GM23248 (cell line): ENCODE measurements at places on chromosomes 12 and 14.

DNA sequence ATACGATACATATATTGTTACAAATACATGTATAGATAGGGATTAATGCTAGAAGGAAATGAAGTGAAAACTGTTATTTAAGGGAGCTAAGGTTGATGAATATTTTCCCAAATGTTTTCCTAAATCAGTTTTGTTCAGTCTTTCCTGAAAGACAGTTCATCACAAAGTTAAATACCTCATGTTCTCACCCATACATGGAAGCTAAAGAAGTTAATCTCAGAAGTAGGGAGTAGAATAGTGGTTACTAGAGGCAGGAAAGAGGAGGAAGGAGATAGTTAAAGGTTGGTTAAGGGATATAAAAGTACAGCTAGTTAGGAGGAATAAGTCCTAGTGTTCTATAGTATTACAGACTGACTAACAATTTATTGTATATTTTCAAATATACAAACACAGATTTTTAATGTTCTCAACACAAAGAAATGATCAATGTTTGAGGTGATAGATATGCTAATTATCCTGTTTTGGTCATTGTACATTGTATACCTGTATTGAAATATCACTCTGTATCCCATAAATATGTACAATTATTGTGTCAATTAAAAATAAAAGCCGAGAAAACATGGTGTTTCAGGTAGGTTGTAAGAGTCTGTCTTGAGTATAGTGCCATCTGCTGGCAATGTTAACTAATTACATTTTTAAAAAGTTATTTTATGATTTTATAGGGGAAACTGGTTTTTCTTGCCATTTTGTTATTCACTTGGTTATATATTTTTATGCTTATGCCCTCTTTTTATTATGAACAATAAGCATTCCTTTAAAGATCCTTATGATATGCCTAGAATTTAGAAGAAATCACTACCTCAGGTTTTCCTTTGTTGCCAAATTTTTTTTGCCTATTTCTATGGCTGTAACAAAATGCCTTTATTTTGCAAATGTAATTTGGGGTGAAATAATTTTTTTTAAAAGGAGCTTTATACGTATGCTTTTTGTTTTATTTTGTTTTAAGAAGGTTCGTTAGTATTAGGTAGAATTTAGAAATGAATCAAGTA lies 26.9 kb downstream of the ZDHHC17 start:
- peak; percentile 46 for DNase-seq

DNA sequence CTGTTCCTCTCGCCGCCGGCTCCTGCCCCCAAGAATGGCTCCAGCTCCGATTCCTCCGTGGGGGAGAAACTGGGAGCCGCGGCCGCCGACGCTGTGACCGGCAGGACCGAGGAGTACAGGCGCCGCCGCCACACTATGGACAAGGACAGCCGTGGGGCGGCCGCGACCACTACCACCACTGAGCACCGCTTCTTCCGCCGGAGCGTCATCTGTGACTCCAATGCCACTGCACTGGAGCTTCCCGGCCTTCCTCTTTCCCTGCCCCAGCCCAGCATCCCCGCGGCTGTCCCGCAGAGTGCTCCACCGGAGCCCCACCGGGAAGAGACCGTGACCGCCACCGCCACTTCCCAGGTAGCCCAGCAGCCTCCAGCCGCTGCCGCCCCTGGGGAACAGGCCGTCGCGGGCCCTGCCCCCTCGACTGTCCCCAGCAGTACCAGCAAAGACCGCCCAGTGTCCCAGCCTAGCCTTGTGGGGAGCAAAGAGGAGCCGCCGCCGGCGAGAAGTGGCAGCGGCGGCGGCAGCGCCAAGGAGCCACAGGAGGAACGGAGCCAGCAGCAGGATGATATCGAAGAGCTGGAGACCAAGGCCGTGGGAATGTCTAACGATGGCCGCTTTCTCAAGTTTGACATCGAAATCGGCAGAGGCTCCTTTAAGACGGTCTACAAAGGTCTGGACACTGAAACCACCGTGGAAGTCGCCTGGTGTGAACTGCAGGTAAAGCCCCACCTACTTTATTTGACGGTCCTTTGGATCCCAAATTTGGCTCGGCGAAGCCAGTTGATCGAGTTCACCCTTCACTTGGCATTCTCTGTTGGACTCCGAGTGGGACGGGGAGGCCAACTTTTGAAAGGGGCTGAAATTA lies 1.5 kb downstream of the WNK1 start:
- peak; percentile 67 for DNase-seq

DNA sequence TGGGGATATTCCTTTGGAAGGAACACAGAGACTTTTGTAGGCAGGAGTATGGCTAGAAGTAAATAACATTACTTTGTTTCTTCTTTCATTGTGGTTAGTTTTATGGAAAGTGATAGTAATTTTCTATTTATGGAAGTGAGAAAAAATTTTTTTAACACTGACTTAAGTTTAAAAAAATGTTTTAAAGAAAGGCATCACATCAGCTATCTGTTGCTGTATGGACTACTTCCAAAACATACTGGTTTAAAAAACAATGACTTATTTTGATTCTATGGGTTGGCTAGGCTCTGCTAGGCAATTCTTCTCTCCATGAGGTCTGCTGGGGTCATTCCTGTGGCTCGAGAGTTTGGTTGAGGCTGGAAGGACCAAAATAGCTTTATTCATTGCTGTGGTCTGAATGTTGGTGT lies 31.7 kb upstream of the SLC38A2 start:
- peak; percentile 72 for DNase-seq

DNA sequence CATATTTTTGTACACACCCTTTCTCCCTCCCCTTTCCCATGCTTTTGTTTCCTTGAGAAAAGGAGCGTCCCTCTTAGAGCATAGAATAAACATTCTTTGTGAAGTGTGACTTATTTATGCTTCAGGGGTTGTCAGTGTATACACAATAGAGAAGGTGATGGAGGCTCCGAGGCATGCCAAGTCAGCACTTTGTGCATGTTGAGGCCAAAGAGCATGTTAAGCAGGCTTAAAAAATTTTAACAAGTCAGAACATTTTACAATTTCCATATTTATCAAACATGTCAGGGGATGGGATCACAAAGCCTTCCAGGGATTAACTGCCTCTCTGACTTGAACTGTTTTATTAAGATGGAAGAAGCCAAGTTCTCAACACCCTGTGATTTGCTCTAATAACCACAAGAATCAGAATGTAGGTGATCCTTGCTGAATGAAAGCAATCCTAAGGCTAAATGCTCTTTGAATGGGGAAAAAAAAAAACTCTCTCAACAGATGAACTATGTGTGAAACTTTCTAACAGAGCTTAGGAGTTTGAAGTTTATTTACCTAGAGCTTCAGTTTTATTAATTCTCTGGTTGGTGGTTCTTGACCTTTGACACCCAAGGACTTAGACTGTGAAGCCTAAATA lies 223.1 kb downstream of the RAD51B start:
- no peak for DNase-seq

GRCh38 chr12:116188581-116188980 lies 88.9 kb downstream of the MED13L start:
- DNase-seq, result no peak

DNA sequence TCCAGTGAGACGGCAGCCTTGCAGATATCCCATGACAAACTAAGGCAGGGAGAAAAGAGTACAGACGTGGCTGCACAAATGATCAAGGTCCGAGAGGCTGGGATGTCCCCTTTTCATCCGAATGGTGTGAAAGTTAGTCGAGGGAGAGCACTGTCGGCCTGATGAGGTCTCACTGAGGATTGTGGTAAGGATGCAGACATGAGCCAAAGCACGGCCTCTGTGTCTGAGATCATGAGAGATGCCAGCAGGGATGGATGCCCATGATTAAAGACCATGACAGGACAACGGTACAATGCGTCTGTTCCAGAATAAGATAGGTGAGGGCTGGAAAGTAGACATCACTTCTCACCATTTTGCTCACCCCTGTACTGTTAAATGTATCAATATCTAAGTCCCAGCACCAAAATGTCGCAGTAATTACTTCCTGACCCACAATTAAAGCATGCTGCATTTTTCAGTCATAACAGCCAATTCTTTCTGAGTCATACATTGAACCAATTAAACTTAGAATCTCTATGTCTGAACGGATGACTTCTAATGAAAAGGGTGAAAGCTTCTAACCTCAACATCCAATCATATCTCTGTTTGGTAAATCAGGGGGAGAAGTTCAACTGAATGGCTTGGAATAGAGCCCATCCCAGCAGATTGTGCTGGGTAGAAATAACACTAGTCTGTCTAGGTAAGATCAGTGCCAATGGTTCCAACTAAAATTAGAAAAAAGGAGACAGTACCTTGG lies 249.6 kb upstream of the SOX5 start:
- no peak for DNase-seq

DNA sequence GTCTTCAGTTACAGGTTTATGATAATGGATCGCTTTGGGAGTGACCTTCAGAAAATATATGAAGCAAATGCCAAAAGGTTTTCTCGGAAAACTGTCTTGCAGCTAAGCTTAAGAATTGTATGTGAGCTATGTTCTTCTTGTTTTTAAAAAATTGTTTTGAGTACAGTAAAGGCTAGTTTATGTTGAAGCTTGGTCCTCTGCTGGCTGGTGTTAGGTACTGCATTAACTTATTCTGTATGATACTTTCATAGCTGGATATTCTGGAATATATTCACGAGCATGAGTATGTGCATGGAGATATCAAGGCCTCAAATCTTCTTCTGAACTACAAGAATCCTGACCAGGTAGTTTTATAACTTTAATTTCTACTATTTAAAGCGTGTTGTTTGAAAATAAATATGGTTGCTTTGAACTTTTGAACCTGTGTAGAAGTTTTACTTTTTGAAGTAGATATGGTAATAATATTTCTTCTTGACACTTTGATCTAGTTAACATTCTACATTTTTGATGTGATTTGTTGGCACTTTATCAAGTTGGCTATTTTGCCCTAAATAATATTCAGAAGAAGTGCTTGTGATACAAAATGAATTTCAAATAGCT lies 55.7 kb downstream of the VRK1 start:
- DNase-seq, result peak; percentile 78

DNA sequence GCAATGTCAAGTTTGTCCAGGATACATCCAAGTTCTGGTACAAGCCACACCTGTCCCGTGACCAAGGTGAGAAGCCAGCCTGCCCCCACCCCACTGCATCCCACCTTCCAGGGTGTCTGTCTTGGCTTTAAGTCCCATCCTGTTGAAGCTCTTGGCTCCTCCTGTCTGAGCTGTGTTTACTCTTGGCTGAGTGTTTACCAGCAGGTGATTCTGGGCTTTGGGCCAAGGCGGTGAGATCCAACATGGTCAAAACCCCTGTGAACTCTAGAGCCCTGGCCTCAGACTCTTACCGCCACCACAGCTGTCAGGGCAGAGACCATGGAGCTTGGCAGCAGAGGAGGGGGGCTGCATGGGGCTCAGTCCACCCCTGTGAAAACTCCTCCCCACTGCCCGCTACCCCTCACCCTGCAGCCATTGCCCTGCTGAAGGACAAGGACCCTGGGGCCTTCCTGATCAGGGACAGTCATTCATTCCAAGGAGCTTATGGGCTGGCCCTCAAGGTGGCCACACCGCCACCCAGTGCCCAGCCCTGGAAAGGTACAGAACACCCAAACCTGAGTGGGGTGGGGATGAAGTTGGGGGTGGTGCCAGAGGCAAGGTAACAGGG lies 11.6 kb downstream of the TNS2 start:
- no peak for DNase-seq

DNA sequence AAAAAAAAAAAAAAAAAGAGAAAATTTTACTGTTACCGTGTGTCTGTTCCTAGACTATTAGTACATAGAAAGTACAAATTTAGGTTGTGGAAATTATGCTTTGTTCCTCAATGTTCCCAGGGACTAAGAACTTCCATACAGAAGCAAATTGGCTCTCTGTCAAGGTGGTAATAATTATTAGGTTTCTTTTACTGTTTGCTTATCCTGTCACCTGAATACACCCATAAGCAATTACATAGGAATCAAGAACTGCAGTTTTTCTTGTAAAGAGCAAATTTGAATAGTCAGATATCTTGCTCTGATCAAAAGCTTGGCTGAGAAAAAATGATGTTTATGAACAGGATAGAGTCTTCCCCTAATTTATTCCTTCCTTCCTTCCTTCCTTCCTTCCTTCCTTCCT lies 191.2 kb downstream of the AEBP2 start:
- DNase-seq, result no peak

DNA sequence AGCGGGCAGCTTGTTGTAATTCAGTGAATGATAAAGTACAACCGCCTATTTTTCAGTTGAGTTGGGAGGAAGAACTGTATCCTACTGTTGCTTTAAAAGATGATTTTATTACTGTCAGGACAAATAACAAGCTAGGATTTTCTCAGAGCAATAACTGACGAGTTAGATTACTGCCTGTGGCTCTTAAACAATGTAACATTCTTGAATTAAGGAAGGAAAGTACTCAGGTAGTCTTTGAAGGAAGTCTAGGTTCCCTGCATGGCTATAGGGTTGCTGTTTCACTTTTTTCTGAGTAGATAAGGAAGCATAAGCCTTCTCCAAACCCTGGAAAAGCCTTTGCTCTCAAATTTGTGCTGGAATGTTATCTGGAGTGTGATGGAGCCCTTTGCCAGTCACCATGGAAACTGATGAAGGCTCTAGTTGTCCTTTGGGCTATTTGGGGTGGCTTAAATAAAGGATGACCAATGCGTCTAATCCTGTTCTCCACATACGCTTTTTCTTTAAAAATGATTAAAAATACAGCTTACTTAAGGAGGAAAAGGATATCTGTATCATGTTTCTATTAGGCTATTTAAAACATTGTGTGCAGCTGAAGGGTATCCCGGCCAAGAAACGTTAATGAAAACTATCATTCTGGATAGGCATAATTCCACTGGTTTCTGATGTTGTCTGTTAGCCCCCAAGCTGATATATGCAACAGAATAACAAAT lies 17.7 kb downstream of the NUBPL start:
- no peak for DNase-seq

DNA sequence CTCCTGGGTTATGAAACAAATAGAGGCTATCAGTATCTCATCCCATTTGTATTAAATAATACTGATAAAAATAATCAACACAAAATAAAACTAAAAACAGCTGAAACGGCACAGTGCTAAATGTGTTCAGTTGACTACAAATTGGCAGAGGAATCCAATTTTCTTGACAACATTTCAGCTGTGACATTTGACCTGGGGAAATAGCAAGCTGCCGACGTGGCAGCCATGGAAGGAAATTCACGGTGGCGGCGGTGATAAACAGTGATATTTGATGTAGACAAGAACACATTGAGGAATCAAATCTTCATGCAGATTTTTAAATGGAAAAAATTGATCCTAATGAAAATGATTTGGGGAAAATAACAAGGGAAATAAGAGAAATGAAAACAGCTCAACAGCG lies 159.1 kb upstream of the RTL1 start:
- no peak for DNase-seq

DNA sequence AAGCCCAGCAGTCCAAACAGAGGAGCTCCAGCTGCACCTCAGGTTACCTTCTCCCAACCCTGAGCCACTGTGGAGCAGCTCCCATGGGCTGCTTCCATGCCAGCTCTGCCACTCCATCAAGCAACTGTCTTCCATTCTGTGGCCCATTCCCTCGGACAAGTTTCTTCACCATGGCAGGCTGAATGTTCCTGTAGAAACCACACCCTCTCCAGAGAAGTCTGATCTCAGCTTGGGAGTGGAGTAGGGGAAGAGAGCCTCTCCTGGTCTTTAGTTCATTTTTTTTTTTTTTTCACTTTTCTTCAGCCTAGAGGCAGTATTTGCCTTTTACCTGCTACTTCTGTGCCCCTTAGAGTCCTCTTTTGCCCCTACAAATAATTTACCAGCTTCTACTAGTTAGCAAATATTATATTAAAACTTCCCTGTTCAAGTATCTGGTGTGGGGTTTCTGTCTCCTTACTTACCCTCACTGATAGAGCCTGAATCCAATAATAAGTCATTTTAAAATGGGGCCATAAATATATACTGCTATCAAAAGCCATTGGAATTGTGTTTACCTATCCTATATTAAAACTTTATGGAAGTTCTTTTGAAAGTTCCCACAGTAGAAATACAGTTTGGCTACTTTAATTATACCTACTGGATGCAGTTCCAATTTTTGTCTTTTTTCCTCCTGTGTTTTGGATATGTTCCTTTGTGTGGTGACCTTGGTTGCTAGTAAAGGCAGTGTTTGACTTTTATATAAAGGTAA lies 11.7 kb upstream of the SLC17A8 start:
- DNase-seq, result no peak
